Activated naive CD8-positive, alpha-beta T cell treated with anti-CD3 and anti-CD28 coated beads, Interleukin-2, amount 50 U/mL, for 16 hours (primary cell): ENCODE measurements at places on chromosomes 1 and 21.

DNA sequence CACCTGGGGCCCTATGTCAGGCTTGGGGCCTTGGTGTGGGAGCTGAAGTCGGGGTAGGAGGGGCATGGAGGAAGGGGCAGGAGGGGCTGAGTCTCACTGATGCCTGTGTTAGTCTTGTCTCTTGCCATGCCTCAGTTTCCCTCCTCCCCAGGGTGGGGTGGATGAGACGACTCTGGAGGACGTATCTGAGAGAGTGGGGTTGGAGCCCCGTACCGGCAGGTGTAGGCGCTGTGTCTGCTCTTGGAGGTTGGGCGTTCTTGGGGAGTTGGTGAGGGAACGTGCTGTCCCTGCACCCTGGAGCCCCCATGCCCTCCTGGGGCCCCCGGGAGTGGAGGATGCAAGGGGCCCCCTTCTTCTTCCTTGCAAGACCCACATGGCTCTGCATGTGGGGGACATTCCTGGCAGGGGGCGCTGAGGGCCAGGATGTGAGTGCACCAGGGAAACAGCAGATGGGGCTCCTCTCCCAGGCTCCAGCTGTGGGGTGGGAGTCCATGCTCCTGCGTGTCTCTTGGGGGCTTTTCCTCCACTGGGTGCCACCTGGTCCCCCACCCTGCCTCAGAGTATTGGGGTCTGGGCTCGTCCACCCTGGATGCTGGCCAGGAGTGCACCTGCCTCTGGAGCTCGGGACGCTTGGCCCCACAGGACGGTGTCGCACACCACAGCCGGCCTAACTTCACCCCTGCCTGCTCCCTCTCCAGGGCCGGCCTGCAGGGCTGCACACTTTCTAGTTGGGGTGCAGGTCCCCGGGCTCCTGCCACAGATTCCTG, 1.4 kb upstream of the TNFRSF14 start:
- DNase-seq = no peak

GRCh38 chr1:228210712-228211530, 3.1 kb downstream of the OBSCN start:
- DNase-seq = no peak

GRCh38 chr1:224380003-224380402, 23.3 kb downstream of the CNIH4 start:
- no peak for DNase-seq

GRCh38 chr1:33072707-33073106, 8.2 kb upstream of the AZIN2 start:
- no peak for DNase-seq

GRCh38 chr1:76764638-76765454, 102.4 kb upstream of the ST6GALNAC5 start:
- DNase-seq = no peak

DNA sequence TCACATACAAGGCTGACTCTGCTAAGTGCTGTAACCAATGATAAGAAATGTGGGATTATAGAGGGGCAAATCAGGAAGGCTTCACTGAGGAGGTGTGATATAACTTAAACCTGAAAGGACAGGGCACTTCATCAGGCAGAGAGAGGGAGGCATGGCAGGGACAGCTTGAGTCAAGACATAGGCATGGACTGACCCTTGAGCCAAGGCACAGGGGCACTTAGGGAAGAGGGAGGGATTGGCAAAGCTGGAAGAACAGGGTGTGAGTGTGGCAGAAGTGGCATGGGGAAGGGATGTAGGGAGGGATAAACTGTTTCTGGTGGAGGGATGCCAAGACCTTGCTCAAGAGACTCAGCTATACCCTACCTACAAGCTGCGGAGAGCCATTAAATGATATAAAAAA, 81.3 kb downstream of the PLXNA2 start:
- DNase-seq = no peak

- DNase-seq = no peak
Observed at GRCh38 chr1:201988601-201989000, 6.2 kb downstream of the RNPEP start.

- no peak for DNase-seq
Observed at GRCh38 chr1:62196086-62196690, 1.5 kb downstream of the L1TD1 start.

GRCh38 chr21:29366532-29366931, 67.8 kb downstream of the BACH1 start:
- no peak for DNase-seq

- peak; percentile 56 for DNase-seq
Observed at GRCh38 chr21:44932408-44933181, 7.2 kb upstream of the SLX9 start.

DNA sequence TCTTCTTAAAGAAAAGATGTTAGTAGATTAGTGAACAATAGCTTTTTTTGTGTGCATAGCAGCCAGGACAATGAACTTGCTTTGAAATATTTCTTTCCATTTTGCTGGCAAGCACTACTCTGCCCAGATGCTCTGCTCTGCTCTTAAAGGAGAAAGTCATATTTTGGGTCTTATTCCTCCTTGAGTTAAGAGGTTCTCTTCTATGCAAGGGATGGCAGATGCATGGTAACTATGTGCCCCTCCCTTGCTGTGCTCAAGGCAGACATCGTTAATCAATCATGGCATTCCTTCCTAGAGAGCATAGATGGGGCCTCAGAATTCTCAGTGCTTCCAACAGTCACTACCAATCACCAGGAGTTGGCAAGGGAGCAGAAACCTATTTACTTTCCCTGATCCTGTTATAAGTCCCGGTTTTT, 27.6 kb downstream of the NIPAL3 start:
- DNase-seq = no peak

- DNase-seq = no peak
Observed at GRCh38 chr1:112937070-112937469, 18.9 kb downstream of the SLC16A1 start.

DNA sequence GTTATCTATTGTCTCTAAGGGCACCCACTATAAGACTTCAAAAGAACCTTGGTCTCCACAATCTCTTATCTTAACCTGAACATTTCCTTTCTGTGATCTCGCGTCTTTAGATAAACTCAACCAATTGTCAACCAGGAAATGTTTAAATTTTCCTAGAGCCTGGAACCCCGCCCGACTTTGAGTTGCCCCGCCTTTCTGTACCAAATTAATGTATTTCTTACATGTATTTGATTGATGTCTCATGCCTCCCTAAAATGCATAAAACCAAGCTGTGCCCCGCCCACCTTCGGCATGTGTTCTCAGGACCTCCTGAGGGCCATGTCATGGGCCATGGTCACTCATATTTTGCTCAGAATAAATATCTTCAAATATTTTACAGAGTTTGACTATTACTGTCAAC, 5.9 kb upstream of the CXADR start:
- DNase-seq = no peak

GRCh38 chr1:104073463-104073902, 323.8 kb downstream of the AMY1C start:
- DNase-seq = no peak

GRCh38 chr1:54222711-54223110, 22.7 kb downstream of the MRPL37 start:
- DNase-seq = no peak

GRCh38 chr21:36211660-36212512, 55.3 kb downstream of the DOP1B start:
- no peak for DNase-seq
